Stimulated activated CD4-positive, alpha-beta T cell treated with anti-CD3 and anti-CD28 coated beads, Interleukin-2, amount 100 ng/mL, for 4 hours (primary cell): ENCODE measurements at places on chromosomes 13 and 19.

DNA sequence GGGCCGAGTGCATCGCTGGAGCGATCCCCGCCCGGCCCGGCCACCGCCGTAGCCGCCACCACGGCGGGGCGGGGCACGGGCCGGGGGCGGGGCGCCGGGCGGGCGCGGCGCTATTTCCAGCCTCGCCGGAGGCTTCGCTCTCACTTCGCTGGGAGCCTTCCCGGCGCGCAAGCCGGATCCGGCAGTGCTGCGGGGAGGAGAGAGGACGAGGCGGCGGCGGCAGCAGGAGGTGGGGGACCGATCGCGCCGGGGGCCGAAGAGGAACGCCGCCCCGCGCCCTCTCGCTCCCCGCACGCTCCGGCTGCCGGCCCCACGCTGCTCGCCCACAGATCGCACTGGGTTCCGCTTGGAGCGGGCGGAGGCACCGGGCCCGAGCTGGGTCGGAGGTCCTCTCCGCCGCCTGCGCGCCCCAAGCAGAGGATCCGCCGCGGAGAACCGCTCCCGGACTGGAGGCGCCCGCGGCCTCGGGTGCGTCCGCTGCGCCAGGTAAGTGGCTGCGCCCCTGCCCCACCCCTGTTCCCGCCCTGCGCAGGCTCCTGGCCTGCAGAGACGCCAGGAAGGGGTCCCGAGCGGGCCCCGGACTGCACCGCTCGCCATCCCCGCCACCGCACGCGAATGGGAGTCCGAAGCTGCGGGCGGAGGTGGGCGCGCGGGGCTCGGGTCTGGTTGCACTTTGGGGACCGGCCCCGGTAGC lies at the start of gene CHST8:
CHST8 (plus strand) TSS at position 143 of the 694 bp plus-strand sequence. CDS start 67,309 bp downstream, outside the sequence.
- no peak for DNase-seq

DNA sequence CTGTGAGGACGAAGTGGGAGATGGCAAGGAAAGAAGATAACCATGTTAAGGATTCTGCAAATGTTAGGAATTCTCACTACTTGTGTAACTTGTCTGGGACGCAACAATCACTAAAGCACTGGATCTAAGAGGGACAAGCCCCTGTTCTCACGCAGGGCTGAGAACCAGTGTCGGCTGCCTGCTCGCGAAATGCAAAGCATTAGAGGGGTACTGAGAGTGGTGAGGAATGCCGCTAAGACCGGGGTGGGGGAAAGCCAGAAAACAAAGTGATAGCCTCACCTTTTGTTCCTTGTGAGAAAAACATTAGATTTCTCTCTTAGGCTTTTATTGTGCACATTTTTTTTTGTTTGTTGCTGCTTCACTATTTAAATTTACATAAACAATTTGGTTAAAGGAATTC lies 241.9 kb downstream of the ABCC4 start:
- DNase-seq = no peak

- peak; percentile 75 for DNase-seq
These were observed 4.7 kb downstream of the PRR36 start for GRCh38 chr19:7869453-7869909.

DNA sequence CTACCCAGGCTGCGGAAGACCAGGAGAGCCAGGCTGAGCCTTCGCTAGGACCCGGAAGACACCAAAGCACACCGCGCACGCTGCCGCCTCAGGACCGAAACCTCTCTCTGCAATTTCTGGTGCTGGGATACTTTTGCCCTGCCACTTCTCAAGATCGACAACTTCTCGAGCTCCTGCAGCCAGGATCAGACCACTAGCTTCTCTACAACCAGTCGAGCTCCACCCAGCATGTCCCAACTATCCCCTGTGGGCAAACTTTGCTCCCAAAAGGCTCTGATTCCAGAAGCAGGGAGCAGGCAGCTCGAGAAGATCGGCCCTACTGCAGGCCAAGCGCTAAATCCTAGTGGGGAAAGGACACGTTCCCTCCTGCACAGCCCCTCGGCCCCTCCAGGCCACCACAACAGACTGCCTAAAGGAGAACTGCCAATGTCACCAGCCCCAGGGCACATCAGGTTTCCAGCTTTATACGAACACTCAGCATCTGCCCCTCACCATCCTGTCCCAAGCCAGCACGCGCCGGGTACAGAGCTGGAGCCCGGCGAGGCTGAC lies 979 bp downstream of the AKAP8 start:
- DNase-seq = peak; percentile 29
